ENCODE measurements at places on chromosomes 6 and 20. TPM values are rescaled to one million over a fixed set of nuclear protein-coding genes. Genes with fewer than 3 reads are reported as not detected.

Gene OR2H2
- not detected for polyA plus RNA-seq

Gene HCRTR2
- not detected for polyA plus RNA-seq

DNA sequence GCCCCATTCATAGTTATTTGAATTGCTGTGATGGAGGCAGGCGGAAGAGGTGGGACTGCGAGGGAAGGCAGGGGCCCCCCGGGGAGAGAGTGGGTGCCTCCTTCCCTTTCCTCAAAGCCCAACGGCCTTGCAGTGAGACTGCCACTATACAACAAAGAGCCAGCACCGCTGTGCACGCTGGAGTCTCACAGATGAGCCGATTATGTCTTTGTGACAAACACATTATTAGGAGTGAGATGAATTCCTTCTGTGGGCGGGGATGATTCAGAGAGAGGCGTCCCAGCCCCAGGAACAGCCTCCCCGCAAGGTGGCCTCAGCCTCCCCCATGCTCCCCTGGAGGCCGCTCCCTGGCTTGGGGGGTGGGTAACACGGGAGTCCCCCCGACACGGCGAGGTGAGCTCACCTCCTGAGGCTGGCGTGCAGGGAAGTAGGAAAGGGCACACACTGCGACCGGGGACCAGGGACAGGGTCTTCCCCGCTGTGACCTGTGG lies 26.7 kb downstream of the NTSR1 start:
- H3K27ac ChIP-seq: no peak overlapping the region
- H3K4me1 ChIP-seq: no peaks in the 10 kb centered on the region
- H3K36me3 ChIP-seq: no peaks in the 10 kb centered on the region
- H3K27me3 ChIP-seq: no peaks in the 10 kb centered on the region
- peak; percentile 20 for DNase-seq
- no peak overlapping the region for H3K4me3 ChIP-seq

DNA sequence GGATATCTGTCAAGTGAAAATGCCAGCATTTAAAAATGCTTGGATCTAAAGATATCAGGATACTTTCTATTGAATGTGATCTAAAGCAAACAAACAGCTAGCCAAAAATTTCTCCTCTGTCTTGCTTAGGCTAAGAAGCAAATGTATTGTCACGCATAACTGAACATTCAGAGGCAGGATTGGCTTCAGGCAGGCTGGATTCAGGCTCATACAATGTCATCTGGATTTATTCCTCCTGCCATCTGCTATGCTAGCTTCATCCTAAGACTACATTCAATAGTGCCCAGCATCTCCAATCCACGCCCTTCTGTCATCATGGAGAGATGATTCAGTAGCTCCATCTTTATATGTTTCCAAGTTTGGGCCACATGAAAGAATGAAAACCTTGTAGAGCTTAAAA lies 27.1 kb downstream of the PFDN4 start:
- H3K27ac ChIP-seq: no peak overlapping the region
- no peaks in the 10 kb centered on the region for H3K27me3 ChIP-seq
- DNase-seq: no peak
- no peaks in the 10 kb centered on the region for H3K4me1 ChIP-seq
- H3K36me3 ChIP-seq: no peaks in the 10 kb centered on the region
- H3K4me3 ChIP-seq: no peak overlapping the region

DNA sequence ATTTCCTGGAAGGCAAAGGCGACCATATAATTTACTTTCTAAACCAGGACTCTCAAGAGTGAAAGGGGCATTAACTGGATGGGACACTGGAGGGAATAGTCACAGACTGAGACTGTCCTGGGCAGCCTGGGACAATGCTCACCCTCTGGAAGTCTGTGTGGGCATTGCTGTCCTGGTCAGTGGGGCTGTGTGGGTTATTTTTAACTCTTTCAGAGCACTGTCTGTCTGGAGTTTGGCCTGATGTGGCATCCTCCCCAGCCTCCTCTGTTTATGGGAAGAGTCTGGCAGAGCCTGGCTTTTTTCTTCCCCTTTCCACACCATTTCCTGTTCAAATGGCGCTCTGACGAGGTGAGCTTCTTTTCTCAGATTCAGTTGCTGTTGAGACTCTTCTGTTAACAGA lies 11.7 kb downstream of the DAAM2 start:
- H3K4me1 ChIP-seq: peaks cover 12% of the 10 kb centered on the region
- H3K27me3 ChIP-seq: no peaks in the 10 kb centered on the region
- H3K27ac ChIP-seq: no peak overlapping the region
- H3K4me3 ChIP-seq: no peak overlapping the region
- no peaks in the 10 kb centered on the region for H3K36me3 ChIP-seq
- DNase-seq: no peak

- no peaks in the 10 kb centered on the region for H3K4me1 ChIP-seq
- no peaks in the 10 kb centered on the region for H3K36me3 ChIP-seq
- no peak overlapping the region for H3K4me3 ChIP-seq
- no peak overlapping the region for H3K27ac ChIP-seq
- no peak for DNase-seq
These were observed 991.9 kb downstream of the EPHA7 start for GRCh38 chr6:92427453-92427852.

DNA sequence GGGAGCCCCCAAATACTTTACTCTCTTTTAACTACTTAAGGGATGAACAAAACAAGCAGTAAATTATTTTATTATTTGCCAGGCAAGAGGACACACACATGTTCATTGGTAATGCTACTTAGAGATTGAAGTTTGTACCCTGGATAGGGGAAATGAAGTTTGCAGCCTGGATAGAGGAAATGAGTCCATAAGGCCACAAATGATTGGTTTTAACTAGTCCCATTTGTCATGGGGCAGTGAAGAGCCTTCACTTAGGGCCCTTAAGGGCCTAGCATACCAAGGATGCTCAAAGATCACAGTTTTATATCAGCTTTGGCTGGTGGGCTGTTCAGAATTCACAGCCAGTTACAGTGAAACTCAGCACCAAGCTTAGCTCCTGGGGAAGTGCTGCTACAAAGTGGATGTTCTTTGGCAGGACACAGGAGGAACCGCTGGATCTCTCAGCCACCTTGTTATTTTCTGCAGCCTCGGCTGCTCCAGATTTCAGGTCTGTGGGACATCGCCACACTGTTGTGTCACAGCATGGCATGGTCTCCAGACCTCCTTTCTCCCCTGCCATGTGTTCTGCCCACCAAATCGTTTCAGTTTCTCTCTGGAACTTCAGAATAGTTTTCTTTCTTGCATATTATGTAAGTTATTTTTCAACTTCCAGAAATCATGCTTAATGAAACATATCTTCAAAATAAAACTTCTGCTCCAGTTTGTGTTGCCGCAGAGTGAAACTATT lies 41.8 kb downstream of the NCOA7 start:
- no peaks in the 10 kb centered on the region for H3K36me3 ChIP-seq
- H3K4me3 ChIP-seq: no peak overlapping the region
- H3K27me3 ChIP-seq: no peaks in the 10 kb centered on the region
- H3K27ac ChIP-seq: peak overlapping the region; percentile 26

- no peaks in the 10 kb centered on the region for H3K36me3 ChIP-seq
- no peak overlapping the region for H3K27ac ChIP-seq
- H3K4me1 ChIP-seq: no peaks in the 10 kb centered on the region
- no peak for DNase-seq
- no peak overlapping the region for H3K4me3 ChIP-seq
- H3K27me3 ChIP-seq: no peaks in the 10 kb centered on the region
These were observed 45.4 kb upstream of the ID1 start for GRCh38 chr20:31559704-31560093.

DNA sequence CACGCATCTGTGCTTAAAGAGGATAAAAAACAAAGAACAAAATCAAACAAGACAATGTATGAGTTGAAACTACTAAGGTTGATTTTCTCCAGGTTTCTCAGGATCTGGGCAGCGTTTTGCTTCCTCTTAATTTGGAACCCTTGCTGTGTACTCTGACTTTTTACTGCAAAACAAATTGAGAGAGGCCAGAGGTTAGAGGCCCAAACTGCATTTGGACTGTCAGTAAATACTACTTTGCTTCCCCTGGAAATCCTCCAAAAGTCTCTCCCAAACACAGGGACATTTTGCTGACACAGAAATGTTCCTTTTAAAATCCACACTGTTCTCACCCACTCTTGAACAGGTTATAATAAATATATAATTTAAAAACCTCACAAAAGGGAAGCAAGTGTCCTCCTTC lies 1.1 kb downstream of the ARG1 start:
- H3K4me3 ChIP-seq: no peak overlapping the region
- no peaks in the 10 kb centered on the region for H3K4me1 ChIP-seq
- no peak overlapping the region for H3K27ac ChIP-seq
- no peaks in the 10 kb centered on the region for H3K27me3 ChIP-seq
- H3K36me3 ChIP-seq: no peaks in the 10 kb centered on the region

GRCh38 chr6:166277892-166278578 lies 30.2 kb downstream of the PRR18 start:
- DNase-seq: no peak
- H3K4me1 ChIP-seq: no peaks in the 10 kb centered on the region
- no peaks in the 10 kb centered on the region for H3K27me3 ChIP-seq
- H3K4me3 ChIP-seq: no peak overlapping the region

DNA sequence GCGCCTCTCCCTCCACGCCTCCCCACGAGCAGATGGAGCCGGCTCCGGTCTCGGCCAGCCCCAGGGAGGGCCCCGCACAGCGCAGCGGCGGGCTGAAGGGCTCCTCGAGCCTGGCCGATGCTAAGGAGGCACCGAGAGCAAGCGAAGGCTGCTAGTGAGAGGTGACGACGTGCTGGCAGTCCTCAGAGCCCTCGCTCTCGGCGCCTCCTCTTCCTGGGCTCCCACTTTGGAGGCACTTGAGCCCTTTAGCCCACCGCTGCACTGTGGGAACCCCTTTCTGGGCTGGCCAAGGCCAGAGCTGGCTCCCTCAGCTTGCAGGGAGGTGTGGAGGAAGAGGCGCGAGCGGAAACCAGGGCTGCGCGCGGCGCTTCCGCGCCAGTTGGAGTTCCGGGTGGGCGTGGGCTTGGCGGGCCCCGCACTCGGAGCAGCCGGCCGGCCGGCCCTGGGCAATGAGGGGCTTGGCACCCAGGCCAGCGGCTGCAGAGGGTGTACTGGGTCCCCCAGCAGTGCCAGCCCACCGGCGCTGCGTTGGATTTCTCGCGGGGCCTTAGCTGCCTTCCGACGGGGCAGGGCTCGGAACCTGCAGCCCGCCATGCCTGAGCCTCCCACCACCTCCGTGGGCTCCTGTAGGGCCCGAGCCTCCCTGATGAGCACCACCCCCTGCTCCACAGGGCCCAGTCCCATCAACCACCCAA lies 2.5 kb upstream of the TMEM14C start:
- peak overlapping the region; percentile 47 for H3K4me3 ChIP-seq
- peak; percentile 76 for DNase-seq
- H3K27me3 ChIP-seq: no peaks in the 10 kb centered on the region
- peaks cover 10% of the 10 kb centered on the region for H3K4me1 ChIP-seq

DNA sequence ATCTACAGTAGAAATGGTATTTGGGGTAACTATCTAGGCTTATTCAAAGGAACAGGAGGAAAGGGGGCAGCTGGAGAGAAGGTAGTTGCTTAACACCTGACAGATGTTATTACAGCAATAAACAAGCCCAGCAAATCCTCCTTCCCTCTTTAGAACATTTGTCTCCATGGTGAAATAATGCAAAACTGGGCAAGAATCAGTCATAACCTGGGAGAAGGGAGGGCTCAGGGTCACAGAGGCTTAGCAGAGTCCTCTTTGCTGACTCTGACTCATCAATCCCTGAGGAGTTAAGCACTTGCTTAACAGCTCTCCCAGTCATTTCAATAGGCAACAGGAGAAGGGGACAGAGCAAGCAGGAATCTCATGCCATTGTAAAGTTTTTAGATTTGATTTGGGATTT lies 230.3 kb downstream of the IBTK start:
- DNase-seq: peak; percentile 76
- H3K4me1 ChIP-seq: peaks cover 12% of the 10 kb centered on the region
- H3K27ac ChIP-seq: peak overlapping the region; percentile 41

DNA sequence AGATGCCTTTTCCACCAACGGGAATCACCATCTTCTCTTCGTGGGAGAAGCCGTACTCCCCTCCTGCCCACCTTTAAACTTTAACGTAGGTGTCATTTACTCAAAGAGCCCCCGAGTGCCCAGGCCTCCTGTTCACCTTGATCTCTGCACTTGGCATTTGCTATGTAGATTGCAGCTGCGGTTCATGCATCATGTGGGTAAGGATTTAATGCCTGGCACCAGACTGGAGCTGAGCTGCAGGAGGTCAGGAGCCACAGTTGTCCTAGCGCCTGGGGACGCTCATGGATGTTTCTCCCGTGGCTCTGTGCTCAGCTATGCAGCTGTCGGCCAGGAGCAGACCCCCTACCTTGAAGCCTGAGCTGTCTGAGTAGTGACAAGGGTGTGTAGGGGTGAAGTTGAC lies 133.7 kb downstream of the CDH4 start:
- no peak overlapping the region for H3K4me3 ChIP-seq
- no peaks in the 10 kb centered on the region for H3K36me3 ChIP-seq
- no peak overlapping the region for H3K27ac ChIP-seq
- no peaks in the 10 kb centered on the region for H3K27me3 ChIP-seq
- H3K4me1 ChIP-seq: no peaks in the 10 kb centered on the region

GRCh38 chr20:63742381-63743024 lies 2.9 kb downstream of the SLC2A4RG start:
- peak; percentile 54 for DNase-seq
- no peaks in the 10 kb centered on the region for H3K36me3 ChIP-seq
- no peak overlapping the region for H3K4me3 ChIP-seq

DNA sequence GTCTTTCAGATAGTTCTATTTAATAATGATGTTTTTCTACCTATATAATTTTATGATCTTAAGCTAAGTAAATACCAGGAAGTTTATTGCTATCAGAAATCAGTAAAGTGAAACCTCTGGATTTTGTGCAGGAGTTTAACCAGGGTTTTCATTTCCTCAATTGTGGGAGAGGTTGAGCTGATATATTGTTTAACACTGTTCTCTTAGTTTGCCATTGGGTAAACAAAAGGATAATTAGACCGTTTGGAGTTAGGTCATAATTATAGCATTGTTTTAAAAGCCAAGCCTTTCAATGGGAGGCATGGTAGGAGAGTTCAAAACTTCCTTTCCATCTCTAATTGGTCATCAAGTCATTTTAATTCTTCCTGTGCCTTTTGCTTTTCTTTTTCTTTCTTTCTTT lies 58.7 kb downstream of the STXBP5 start:
- no peak overlapping the region for H3K4me3 ChIP-seq
- H3K27me3 ChIP-seq: no peaks in the 10 kb centered on the region
- H3K4me1 ChIP-seq: no peaks in the 10 kb centered on the region
- H3K27ac ChIP-seq: no peak overlapping the region
- no peak for DNase-seq

DNA sequence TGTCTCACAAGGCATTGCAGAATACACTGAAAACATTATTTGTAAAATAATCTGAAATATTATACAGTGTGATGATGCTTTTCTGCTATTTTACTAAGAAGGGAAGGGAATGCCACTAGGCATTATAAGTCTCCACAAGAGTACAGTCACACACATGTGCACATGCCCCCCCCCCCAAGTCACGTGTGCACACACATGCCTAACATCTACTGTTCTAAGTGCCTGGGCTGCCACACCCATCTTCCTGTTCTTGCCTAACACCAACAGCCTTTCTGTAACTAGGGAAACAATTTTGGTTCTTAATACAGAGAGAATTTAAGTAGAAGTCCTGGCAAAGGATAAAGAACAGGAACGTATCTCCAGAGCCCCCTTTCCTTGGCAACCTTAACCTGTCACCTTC lies 58.2 kb upstream of the BCLAF1 start:
- H3K4me1 ChIP-seq: no peaks in the 10 kb centered on the region
- no peaks in the 10 kb centered on the region for H3K36me3 ChIP-seq
- no peak for DNase-seq

GRCh38 chr6:32689531-32690501 lies 23.4 kb upstream of the HLA-DQB1 start:
- H3K27ac ChIP-seq: no peak overlapping the region
- no peaks in the 10 kb centered on the region for H3K36me3 ChIP-seq
- DNase-seq: no peak
- H3K4me3 ChIP-seq: no peak overlapping the region
- no peaks in the 10 kb centered on the region for H3K27me3 ChIP-seq

Data from ovary (tissue), 10 donors.